ENCODE measurements at places on chromosomes 1 and 21.

DNA sequence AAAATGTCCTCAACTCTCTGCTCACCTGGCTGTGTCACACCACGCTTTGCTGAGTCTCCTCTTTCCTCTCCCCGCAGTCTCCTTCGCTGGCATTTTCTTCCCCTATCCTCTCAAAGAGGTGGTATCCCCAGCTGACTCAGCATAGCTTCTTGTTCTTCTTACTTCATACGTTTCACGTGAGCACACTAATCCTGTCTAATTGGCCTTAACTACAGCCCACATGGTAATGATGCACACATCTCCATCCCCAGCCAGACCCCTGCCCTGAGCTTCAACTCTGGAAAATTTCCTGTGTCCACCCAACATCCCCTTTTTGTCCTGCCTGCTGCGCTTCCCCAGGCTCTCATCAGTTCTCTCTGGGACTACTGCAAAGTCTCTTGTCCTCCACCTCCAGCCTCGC, 169.8 kb downstream of the TTLL7 start:
- DNase-seq, result no peak

GRCh38 chr1:45216200-45216541, 9.8 kb upstream of the ZSWIM5 start:
- DNase-seq, result no peak

GRCh38 chr1:67732750-67733151, 47.8 kb downstream of the GADD45A start:
- no peak for DNase-seq

DNA sequence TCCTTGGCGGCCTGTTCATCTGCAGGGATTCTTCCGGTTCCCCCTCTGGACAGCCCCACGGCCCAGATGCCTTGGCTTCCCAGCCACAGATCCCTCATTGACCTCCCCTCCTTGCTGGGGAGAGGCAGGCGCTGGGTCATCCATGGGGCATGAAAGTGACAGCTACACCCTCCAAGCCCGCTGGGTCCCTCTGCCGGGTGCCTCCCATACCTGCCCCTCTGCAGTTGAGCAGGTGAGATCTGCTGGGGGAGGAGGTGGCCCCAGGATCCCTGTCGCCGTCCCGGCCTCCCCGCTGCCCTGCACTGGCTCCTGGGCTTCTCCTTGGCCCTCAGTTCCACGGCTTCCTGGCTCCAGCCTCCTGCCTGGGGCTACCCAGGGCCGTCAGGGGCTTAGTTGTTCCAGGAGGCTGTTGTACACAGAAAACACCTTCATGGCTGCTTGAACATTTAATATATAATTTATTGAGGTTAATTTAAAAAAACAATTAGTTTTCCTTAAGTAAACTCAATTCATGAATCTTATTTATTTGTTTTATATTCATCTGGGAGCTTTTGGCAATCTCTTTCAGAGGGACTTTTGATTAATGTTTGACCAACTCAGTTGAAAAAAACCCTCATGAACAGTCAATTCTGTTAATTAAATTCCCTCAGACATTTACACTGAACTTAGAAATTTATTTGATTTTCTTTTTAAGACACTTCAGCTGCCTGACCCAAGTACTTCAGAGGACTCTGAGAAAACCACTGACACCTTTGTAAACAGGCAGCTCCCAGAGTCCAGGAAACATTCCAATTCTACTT, 67.6 kb upstream of the ABCG1 start:
- DNase-seq, result no peak

DNA sequence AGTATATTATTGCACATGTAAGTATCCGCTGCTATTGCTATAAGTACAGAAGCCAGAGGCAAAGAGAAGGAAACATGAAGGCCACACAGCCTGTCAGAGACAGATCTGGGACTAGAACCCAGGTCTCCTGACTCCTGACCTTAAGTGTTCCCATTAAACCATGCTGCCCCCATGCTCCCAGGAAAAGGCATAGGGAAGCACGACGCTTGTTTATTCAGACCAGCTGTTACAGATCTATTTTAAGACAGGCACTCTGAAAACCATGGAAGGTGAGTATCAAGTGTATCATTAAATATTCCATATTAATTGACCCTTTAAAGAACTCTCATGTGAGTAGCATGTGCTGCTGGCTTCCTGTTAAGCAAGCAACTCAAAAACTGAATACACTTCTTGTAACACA, 11.4 kb downstream of the VAV3 start:
- no peak for DNase-seq

- DNase-seq, result no peak
Measured at GRCh38 chr1:207970329-207971233, 59.7 kb upstream of the CD34 start.

DNA sequence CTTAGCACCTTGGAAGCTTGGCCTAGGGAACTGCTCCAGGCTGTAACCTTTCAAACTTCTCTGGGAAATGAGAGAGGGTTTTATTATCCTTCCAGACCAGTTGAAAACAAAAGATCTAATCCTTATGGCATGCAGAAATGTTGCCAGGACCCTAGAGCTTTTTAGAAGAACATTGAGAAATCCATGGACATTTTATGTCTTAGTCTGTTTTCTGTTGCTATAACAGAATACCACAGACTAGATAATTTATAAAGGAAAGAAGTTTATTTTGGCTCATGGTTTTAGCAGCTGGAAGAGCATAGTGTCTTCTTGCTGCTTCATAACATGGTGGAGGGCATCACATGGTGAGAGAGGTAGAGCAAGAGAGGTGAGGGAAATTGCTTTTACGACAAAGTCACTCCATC, 25.8 kb downstream of the OSBPL9 start:
- DNase-seq, result no peak

- DNase-seq, result no peak
Measured at GRCh38 chr1:36769886-36770830, 264.2 kb downstream of the GRIK3 start.
